Lower lobe of right lung (tissue), 2 donors: ENCODE measurements at places on chromosomes 4 and X. TPM values are rescaled to one million over a fixed set of nuclear protein-coding genes. Genes with fewer than 3 reads are reported as not detected.

GRCh38 chr4:113314426-113314825 is 265.0 kb downstream of the ANK2 start:
- no peaks in the 10 kb centered on the region for H3K36me3 ChIP-seq
- no peaks in the 10 kb centered on the region for H3K27me3 ChIP-seq
- no peak for DNase-seq

GRCh38 chr4:155722816-155723499 is 35.9 kb upstream of the GUCY1B1 start:
- H3K4me1 ChIP-seq = no peaks in the 10 kb centered on the region
- no peak overlapping the region for H3K27ac ChIP-seq
- no peak for DNase-seq
- no peaks in the 10 kb centered on the region for H3K27me3 ChIP-seq

- H3K27ac ChIP-seq = no peak overlapping the region
- no peaks in the 10 kb centered on the region for H3K4me1 ChIP-seq
- H3K36me3 ChIP-seq = no peaks in the 10 kb centered on the region
- no peak overlapping the region for H3K4me3 ChIP-seq
- DNase-seq = no peak
These were observed 68.8 kb downstream of the IL15 start for GRCh38 chr4:141705048-141705746.

- H3K4me3 ChIP-seq = no peak overlapping the region
- no peak for DNase-seq
- H3K27ac ChIP-seq = no peak overlapping the region
- H3K4me1 ChIP-seq = no peaks in the 10 kb centered on the region
- H3K36me3 ChIP-seq = no peaks in the 10 kb centered on the region
These were observed 48.4 kb downstream of the TECRL start for GRCh38 chr4:64360664-64361398.

DNA sequence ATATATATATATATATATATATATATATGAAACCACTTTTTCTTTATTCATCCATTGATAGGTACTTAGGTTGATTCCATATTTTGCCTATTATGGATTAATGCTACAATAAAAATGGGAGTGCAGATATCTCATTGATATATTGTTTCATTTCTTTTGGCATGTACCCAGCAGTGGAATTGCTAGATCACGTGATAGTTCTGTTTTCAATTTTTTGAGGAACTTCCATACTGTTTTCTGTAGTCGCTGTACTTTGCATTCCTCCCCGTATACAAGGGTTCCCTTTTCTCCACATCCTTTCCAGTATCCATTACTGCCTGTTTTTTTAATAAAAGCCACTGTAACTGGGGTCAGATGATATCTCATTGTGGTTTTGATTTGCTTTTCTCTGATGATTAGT is 124.6 kb downstream of the GABRB1 start:
- no peak overlapping the region for H3K4me3 ChIP-seq
- no peak for DNase-seq
- no peaks in the 10 kb centered on the region for H3K4me1 ChIP-seq
- no peaks in the 10 kb centered on the region for H3K27me3 ChIP-seq
- no peaks in the 10 kb centered on the region for H3K36me3 ChIP-seq
- no peak overlapping the region for H3K27ac ChIP-seq

DNA sequence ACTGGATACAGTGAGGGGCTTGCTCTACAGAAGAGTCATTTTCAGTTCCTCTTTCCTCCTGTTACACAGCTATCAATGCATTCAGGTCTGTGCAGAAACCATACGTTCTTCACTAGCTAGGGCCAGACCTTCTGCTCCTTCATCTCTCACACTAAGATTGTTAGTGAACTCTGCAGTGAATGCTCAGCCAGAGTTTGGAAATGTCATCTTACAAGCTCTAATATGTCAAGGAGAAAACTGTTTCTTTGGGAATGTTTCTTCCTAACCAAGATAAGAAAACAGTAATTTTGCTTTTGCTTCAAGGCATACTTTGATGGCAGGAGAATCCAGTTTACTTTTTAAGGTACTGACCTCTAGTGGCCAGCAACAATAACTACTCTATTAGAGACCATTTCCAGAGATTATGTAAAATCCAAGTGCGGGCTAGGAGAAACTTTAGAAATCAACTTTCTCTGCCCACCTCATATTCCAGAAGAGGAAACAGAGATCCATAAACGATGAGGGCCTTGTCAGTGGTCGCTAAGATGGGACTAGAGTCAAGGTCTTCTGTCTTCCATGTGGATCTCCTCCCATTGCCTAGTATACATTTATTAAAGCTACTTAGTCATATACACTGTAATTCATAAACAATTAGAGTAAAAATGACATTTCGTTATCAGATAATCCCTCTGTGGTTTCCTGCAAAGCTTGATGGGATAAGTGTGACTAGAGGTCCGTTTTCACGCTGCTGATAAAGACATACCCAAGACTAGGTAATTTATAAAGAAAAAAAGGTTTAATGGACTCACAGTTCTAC is 12.1 kb upstream of the CC2D2A start:
- no peaks in the 10 kb centered on the region for H3K27me3 ChIP-seq
- no peak for DNase-seq
- no peak overlapping the region for H3K4me3 ChIP-seq
- H3K27ac ChIP-seq = no peak overlapping the region

- H3K4me3 ChIP-seq = no peak overlapping the region
- no peak for DNase-seq
- peaks cover 7% of the 10 kb centered on the region for H3K4me1 ChIP-seq
- no peaks in the 10 kb centered on the region for H3K36me3 ChIP-seq
These were observed 3.8 kb upstream of the PPP2R3B start for GRCh38 chrX:390459-390858.

GRCh38 chrX:124467202-124467601 is 120.8 kb downstream of the SH2D1A start:
- no peak overlapping the region for H3K27ac ChIP-seq
- H3K36me3 ChIP-seq = no peaks in the 10 kb centered on the region
- no peaks in the 10 kb centered on the region for H3K27me3 ChIP-seq
- H3K4me3 ChIP-seq = no peak overlapping the region

- H3K4me3 ChIP-seq = no peak overlapping the region
- DNase-seq = no peak
- no peak overlapping the region for H3K27ac ChIP-seq
These were observed 102.0 kb downstream of the FNIP2 start for GRCh38 chr4:158870626-158871334.

GRCh38 chrX:6015423-6015822 is 213.2 kb downstream of the NLGN4X start:
- no peak overlapping the region for H3K27ac ChIP-seq
- no peak for DNase-seq
- no peaks in the 10 kb centered on the region for H3K4me1 ChIP-seq
- H3K36me3 ChIP-seq = no peaks in the 10 kb centered on the region
- no peak overlapping the region for H3K4me3 ChIP-seq

GRCh38 chr4:85986266-85986665 is 373.6 kb downstream of the MAPK10 start:
- H3K4me1 ChIP-seq = no peaks in the 10 kb centered on the region
- no peaks in the 10 kb centered on the region for H3K27me3 ChIP-seq
- DNase-seq = no peak
- no peaks in the 10 kb centered on the region for H3K36me3 ChIP-seq
- no peak overlapping the region for H3K27ac ChIP-seq

GRCh38 chr4:79121875-79122358 is 182.7 kb upstream of the PAQR3 start:
- H3K4me3 ChIP-seq = no peak overlapping the region
- no peaks in the 10 kb centered on the region for H3K27me3 ChIP-seq
- H3K36me3 ChIP-seq = no peaks in the 10 kb centered on the region

DNA sequence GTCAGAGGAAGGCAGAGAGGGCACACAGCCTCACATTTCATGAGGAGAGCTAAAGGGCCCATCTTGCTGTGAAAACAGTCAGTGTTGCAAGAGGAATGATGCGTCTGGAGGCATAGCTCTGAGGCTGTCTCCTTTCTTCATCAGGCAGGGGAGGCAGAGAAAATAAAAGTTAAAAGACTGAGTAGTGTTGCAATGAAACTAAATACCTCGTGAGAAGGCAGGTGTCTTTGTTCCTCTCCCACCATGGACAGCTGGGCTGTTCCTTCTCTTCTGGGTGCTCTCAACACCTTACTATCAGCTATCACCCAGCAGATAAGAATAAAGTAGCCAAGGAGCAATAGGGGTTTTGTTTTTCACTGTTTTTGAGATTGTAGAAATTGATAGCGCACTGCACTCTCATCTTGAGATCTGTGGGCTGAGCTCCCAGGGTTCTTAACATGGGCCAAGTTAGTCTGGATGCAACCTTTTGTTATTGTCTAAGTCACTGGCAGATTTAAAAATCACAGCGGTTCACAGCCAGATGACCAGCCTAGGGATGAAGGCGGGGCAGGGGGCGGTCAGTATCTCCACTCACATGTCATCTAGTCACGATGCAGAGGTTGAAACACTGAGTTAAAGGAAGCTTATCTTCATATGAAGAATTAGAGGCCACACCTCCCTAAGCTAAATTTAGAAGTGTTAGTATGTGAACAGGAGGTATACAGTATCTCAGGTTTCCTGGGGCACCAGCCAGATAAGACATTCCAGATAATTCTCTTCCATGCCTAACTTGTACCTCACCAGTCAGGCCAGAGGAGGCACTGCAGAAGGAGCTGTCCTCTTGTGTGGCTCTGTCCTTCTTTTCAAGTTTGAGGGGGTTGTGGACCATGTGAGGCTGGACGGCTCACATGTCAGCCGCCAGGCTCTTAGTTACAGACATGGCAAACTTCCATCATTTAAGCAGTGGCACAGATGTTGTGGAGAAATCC is 36.9 kb downstream of the PARM1 start:
- no peaks in the 10 kb centered on the region for H3K4me1 ChIP-seq
- no peak overlapping the region for H3K27ac ChIP-seq
- H3K36me3 ChIP-seq = no peaks in the 10 kb centered on the region
- no peak for DNase-seq
- no peaks in the 10 kb centered on the region for H3K27me3 ChIP-seq
- H3K4me3 ChIP-seq = no peak overlapping the region

- no peak overlapping the region for H3K4me3 ChIP-seq
- no peak for DNase-seq
- H3K27me3 ChIP-seq = no peaks in the 10 kb centered on the region
- H3K27ac ChIP-seq = no peak overlapping the region
- H3K4me1 ChIP-seq = no peaks in the 10 kb centered on the region
- H3K36me3 ChIP-seq = no peaks in the 10 kb centered on the region
These were observed 82.6 kb upstream of the TMEM164 start for GRCh38 chrX:109920325-109920724.

GRCh38 chrX:24248042-24248441 is 65.8 kb downstream of the SUPT20HL2 start:
- H3K27me3 ChIP-seq = no peaks in the 10 kb centered on the region
- H3K4me1 ChIP-seq = no peaks in the 10 kb centered on the region
- H3K4me3 ChIP-seq = no peak overlapping the region

DNA sequence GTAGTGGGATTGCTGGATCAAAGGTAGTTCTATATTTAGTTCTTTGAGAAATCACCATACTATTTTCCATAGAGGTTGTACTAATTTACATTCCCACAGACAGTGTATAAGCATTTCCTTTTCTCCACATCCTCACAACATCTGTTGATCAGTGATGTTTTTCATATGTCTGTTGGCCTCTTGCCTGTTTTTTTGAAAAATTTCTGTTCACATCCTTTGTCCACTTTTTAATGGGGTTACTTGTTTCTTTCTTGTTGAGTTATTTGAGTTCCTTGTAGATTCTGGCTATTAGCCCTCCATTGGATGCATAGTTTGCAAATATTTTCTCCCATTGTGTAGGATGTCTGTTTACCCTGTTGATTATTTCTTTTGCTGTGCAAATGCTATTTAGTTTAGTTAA is 72.6 kb downstream of the STOX2 start:
- no peak for DNase-seq
- no peaks in the 10 kb centered on the region for H3K36me3 ChIP-seq
- no peaks in the 10 kb centered on the region for H3K4me1 ChIP-seq
- H3K27ac ChIP-seq = no peak overlapping the region

DNA sequence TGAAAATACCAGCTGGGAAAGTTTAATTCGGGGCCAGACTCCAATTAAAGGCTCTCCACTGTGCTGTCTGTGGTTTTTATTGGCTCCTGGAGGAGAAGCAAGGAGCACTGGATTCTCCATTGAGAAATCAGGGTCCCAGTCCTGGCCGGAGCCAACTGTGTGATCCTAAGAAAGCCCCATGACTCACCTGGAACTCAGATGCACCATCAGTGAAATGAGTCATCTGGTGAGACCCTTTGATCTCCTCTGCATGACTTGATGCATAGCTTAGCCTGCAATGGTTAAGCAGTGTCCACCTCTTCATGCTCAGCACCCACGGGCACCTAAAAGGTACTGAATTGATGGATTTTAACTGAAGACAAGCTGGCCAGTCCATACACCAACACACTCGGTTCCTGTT is 119.2 kb upstream of the VCX3B start:
- H3K4me3 ChIP-seq = no peak overlapping the region
- H3K4me1 ChIP-seq = no peaks in the 10 kb centered on the region
- DNase-seq = no peak
- H3K36me3 ChIP-seq = no peaks in the 10 kb centered on the region
- H3K27ac ChIP-seq = no peak overlapping the region

- H3K27me3 ChIP-seq = no peaks in the 10 kb centered on the region
- DNase-seq = no peak
- peaks cover 93% of the 10 kb centered on the region for H3K36me3 ChIP-seq
- H3K4me3 ChIP-seq = no peak overlapping the region
- no peaks in the 10 kb centered on the region for H3K4me1 ChIP-seq
These were observed 25.1 kb downstream of the UGDH start for GRCh38 chr4:39502019-39502663.

DNA sequence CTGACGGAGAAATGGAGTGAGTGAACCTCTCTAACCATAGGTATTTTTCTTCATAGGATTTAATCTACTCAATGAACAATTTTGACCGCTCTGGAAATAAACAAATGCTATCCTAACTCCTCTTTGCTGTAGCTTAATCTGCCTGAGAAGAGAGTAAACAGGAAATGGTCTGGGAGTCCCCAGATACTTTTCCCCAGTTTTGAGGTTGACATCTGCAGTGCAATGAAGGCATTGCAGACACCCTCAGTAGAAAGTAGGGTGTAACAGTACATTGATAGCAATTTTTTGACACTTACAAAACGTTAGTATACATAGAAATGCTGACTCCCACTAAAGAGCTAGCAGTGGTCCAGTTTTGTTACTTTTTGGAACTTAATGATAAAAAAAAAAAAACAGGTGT is 495.9 kb upstream of the FAM241A start:
- H3K36me3 ChIP-seq = no peaks in the 10 kb centered on the region
- H3K27me3 ChIP-seq = no peaks in the 10 kb centered on the region
- no peak overlapping the region for H3K4me3 ChIP-seq
- H3K27ac ChIP-seq = no peak overlapping the region

GRCh38 chr4:155972098-155972497 is 18.4 kb upstream of the CTSO start:
- H3K4me1 ChIP-seq = no peaks in the 10 kb centered on the region
- H3K36me3 ChIP-seq = no peaks in the 10 kb centered on the region
- no peak for DNase-seq
- no peak overlapping the region for H3K4me3 ChIP-seq
- no peaks in the 10 kb centered on the region for H3K27me3 ChIP-seq

The MSANTD1 gene
- total RNA-seq = 1.9 TPM

The FGF2 gene
- 8.1 TPM for total RNA-seq

The LYAR gene
- 18.0 TPM for total RNA-seq

The ODAPH gene
- not detected for total RNA-seq

The TMPRSS11B gene
- not detected for total RNA-seq

The LANCL3 gene
- 1.7 TPM for total RNA-seq

The ATP8A1 gene
- total RNA-seq = 84.7 TPM
